NCI-H2081 (cell line): ENCODE measurements at places on chromosomes 16 and 17.

DNA sequence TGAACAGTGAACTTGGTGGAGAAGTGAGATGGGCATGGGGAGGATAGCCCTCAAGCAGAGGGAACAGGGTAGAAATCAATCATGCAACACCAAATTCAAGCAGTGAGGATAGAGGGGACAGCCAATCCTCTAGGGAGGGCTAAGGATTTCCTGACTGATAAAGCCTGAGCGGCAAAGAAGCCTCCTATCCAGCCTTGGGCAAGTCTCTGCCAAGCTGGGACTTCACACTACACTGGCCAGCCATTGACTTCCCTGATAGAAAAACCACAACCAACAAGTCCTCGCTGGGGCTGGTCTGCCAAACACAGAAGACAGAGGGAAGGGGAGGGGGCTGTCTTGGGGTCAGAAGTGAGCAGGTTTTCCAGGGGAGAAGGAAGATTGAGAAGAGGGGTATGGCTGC is 2.5 kb upstream of the FBXL19 start:
- no peak for DNase-seq

GRCh38 chr16:87615621-87616041 is 13.3 kb downstream of the JPH3 start:
- no peak for DNase-seq

DNA sequence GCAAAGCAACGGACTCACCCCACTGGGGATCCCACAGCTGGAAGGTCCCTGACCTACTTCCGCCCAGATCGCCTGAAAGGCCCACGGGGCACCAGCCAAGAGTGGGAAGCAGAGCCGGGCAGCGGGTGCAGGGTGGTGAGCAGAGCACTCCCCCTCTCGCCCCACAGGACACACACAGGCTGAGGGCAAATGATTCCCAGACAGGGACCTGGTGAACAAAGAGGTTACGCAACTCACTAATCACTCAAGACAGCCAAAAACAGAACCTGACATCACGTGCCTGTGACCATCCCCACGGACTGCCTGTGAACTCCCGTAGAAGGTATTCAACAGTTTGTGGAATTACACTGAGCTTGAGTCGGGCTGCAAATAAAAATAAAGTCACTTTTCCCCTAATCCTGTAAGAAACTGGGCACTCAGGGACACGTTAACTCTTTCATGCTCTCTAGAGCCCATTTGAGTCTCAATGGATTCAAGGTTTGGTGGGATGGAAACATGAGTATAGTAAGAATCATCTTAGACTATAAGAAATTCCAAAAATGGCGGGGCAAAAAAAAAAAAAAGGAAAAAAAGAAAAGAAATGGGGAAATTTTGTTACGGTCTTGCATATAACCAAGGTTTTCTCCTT is 396.1 kb downstream of the SOX9 start:
- no peak for DNase-seq

- no peak for DNase-seq
These were observed 2.3 kb upstream of the MVD start for GRCh38 chr16:88665148-88665547.

DNA sequence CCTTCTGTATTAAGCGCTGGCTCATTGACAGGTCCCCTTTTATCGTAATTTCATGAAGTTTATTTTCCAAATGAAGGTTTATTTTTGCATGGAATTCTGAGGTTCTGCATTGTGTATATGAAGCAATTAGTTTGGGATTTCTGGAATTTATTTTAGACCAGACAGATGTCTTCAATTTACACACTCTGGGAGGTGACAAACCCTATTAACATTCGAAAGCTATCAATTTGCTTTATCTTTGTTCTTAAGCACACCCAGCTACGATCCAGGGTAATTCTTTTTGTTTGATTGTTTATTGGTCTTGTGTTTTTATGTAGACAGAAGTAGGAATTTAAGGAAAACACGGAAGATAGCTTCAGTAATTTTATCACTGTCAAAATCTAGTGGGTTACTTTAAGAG is 264.6 kb downstream of the HS3ST3A1 start:
- no peak for DNase-seq

GRCh38 chr16:85719605-85720301 is 31.0 kb upstream of the GINS2 start:
- DNase-seq, result no peak

DNA sequence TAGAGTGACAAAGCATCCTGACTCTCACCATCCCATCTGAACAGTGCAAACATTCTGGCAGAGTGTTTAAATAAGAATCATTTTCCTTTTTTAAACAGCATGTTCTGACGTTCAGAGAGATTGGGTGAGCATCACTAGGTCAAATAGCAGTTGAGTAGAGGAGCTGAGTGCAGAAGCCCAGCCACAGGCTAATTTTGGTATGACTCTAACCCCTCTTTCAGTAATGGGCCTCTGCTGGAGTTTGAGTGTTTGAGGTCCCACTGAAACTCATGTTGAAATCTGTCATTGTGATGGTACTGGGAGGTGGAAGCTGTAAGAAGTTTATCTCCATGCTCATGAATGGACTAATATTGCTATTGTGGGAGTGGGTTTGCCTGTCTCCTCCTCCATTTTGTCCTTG is 194.4 kb downstream of the SALL1 start:
- no peak for DNase-seq

GRCh38 chr16:79772048-79772447 is 171.5 kb upstream of the MAF start:
- DNase-seq, result no peak

DNA sequence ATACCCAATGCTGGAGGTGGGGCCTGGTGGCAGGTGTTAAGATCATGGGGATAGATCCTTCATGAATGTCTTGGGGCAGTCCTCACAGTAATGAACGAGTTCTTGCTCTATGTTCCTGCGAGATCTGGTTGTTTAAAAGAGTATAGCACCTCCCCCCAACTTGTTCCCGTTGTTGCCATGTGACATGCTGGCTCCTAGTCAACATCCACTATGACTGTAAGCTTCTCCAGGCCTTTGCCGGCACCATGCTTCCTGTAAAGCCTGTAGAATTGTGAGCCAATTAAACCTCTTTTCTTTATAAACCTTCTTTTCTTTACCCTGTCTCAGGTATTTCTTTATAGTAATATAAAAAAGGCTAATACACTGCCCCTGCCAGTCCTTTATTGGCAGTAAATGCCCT is 33.3 kb downstream of the RANBP10 start:
- DNase-seq, result no peak
